ENCODE measurements at places on chromosomes 1 and 21. TPM values are rescaled to one million over a fixed set of nuclear protein-coding genes. Genes with fewer than 3 reads are reported as not detected.

The VANGL2 gene
- 1.2 TPM for total RNA-seq

- no peak overlapping the region for H3K4me3 ChIP-seq
- H3K27ac ChIP-seq: no peak overlapping the region
- H3K36me3 ChIP-seq: no peaks in the 10 kb centered on the region
- H3K4me1 ChIP-seq: no peaks in the 10 kb centered on the region
- peaks cover under 1% of the 10 kb centered on the region for H3K27me3 ChIP-seq
Measured at GRCh38 chr1:47409311-47410067, 6.6 kb upstream of the FOXE3 start.

DNA sequence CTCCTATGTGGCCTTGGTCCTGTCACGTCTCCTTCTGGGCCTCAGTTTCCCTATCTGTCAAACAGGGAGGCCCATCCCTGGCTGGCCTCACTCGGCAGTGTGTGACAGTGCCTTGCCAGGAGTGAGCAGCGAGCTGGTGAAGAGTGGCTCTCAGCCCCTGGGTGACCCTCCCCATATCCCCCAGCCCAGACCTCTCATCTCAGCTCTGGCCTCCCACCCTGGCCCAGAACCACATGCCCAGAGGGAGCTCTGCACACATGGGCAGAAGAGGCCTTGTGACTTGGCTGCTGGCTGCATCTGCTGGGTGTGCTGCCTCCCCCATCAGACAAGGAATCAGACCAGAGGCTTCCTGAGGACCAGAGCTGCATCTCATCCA, 19.5 kb upstream of the PADI1 start:
- no peaks in the 10 kb centered on the region for H3K27me3 ChIP-seq
- no peaks in the 10 kb centered on the region for H3K36me3 ChIP-seq
- no peak for DNase-seq
- H3K4me3 ChIP-seq: no peak overlapping the region
- no peaks in the 10 kb centered on the region for H3K4me1 ChIP-seq

GRCh38 chr1:246588159-246588721, 22.0 kb downstream of the CNST start:
- H3K4me1 ChIP-seq: peaks cover 77% of the 10 kb centered on the region
- peak overlapping the region; percentile 68 for H3K27ac ChIP-seq
- H3K36me3 ChIP-seq: peaks cover 12% of the 10 kb centered on the region

DNA sequence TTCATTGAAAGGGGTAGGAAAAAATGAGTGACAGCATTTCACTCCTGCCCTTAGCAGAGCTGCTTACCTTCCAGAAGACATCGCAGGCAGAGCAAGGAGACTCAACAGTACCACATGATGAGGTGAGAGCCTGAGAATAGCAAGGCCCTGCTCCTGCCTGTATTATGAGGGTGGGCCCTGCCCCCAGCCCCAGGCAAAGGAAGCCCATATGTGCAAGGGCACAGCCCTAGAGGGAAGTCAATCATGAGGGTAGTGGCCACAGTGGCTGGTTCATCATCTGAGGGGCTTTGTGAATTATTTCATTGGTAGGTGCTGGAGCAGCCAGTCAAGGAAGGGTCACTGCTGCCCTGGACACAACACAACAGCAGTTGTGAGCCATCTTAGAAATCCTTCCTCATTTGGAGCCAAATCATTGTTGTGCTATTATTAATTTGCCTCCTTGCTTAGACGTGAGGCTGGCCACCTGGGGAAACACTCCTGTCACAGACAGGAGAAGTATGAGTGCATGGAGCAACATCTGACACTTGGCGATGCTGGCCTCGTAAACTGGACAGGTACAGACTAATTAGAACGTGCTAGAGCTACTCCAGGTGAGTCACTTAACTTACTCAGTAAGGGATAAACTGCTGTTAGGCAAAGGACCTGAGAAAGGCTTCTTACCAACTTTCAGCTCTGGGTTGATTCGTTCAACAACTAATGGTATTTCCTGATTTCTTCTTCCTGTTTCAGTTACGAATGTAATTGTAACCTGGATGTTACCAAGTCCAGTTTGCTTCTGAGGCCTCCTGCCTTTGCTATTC, 22.7 kb upstream of the ACBD6 start:
- H3K27ac ChIP-seq: no peak overlapping the region
- H3K36me3 ChIP-seq: no peaks in the 10 kb centered on the region
- H3K27me3 ChIP-seq: no peaks in the 10 kb centered on the region
- no peaks in the 10 kb centered on the region for H3K4me1 ChIP-seq
- no peak for DNase-seq
- H3K4me3 ChIP-seq: no peak overlapping the region

DNA sequence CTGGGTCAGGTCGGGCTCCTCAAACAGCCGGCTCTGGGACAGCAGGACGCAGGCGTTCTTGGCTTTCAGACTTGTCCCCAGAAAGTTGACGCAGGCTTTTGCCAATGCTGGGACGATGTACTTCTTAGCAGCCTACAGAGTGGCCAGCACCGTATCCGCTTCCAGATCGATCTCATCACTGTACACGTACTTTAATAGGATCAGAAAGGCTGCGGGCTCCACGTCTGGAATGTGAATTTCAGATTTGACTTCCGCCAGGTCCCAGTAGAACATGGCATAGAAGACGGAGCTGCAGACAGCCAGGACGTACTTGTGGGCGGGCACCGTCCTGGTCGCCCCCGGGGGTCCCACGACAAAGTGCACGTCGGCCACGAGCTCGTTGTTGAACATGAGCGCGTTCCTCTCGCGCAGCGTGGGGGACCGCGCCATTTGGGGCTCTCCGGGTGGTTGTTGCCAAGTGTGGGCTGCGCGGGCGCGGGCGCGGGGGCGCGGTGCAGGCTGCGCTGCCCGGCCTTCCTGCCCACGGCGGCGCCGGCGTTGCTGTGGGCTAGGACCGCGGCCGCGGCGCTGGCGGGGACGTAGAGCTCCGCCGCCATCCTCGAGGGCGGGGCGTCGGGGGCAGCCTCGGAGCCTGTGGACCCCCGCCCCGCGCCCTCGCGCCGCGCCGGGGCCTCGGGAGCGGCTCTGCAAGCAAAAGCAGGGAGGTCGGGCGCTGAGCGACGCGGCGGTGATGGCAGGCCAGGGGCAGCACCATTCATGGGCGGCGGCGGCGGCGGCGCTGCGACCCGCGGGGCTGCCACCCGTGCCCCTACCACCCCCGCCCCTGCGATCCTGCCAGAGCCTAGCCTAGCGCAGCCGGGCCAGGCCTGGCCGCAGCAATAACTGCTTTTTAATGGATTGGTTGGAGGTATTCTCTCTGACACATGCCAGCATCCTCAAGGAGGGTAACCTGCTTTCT, 10.6 kb downstream of the CNR2 start:
- no peaks in the 10 kb centered on the region for H3K36me3 ChIP-seq
- H3K4me3 ChIP-seq: peak overlapping the region; percentile 51
- DNase-seq: no peak
- H3K27me3 ChIP-seq: no peaks in the 10 kb centered on the region

GRCh38 chr1:220045356-220046051, 801 bp downstream of the EPRS1 start:
- H3K4me3 ChIP-seq: peak overlapping the region; percentile 92
- H3K36me3 ChIP-seq: peaks cover 11% of the 10 kb centered on the region
- H3K27ac ChIP-seq: peak overlapping the region; percentile 94
- DNase-seq: no peak
- peaks cover 28% of the 10 kb centered on the region for H3K4me1 ChIP-seq

DNA sequence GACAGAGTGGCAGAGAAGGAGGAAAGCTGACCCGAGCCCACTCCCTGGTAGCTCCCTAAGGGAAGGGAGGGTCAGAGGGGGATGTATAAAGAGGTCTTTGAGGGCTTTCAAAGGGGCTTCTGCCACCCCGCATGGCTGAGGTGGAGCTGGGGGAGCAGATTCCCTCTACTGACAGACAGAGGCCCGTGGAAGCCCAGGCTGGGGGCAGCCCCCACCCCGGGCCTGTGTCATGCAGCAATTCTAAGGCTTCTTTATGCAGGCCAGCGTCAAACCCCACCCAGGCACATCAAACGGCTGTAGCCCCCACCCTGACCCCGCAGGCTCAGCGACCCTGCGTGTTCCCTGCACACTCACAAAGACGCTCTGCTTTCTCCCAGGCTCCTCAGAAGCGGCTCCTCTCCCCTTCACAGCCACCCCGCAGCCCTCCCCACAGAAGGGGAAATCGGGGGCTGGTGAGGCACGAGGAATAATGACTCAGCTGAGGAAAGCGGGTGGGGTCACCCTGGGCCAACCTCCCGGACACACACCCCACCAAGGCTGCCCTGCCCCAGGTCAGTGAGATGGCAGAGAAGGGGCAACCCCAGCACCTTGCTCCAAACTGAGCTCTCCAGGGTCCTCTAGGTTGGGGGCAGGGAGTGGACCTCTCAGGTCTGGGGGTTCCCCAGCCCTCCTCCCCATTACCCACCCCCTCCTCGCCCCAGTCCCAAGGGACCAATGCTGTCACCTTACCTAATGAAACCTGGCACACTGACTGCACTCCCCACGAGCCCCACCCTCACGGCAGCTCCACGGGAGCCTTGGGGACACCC, 10.8 kb downstream of the SLC45A3 start:
- H3K27ac ChIP-seq: no peak overlapping the region
- no peak for DNase-seq
- H3K4me1 ChIP-seq: peaks cover 21% of the 10 kb centered on the region

- no peak overlapping the region for H3K27ac ChIP-seq
- no peak for DNase-seq
- no peaks in the 10 kb centered on the region for H3K36me3 ChIP-seq
- H3K27me3 ChIP-seq: no peaks in the 10 kb centered on the region
Measured at GRCh38 chr1:234111458-234112142, 207.1 kb downstream of the SLC35F3 start.

DNA sequence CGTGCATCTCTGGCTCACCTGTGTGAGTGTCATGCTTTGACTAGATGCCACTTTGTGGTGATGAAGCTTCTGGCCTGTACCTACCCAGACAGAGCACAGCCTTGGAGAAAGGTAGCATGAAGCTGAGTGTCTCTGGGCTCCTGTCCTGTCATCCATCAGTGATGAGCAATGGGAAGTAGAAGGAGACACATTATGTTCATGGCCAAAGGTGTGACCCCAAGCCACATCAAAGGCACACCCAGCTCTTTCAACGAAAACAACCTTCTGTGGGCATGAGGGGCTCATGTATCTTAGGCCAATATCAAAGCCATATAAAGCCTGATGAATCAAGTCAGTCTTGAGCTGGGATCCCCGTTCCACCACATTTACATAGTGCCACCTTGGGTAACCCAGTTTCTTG, 1.0 kb upstream of the CLIC6 start:
- no peak overlapping the region for H3K27ac ChIP-seq
- no peak for DNase-seq
- no peaks in the 10 kb centered on the region for H3K36me3 ChIP-seq
- no peak overlapping the region for H3K4me3 ChIP-seq
- peaks cover 24% of the 10 kb centered on the region for H3K27me3 ChIP-seq

- H3K4me1 ChIP-seq: no peaks in the 10 kb centered on the region
- no peak for DNase-seq
- H3K36me3 ChIP-seq: no peaks in the 10 kb centered on the region
- no peak overlapping the region for H3K27ac ChIP-seq
- H3K4me3 ChIP-seq: no peak overlapping the region
Measured at GRCh38 chr1:103953386-103953785, 203.7 kb downstream of the AMY1C start.

DNA sequence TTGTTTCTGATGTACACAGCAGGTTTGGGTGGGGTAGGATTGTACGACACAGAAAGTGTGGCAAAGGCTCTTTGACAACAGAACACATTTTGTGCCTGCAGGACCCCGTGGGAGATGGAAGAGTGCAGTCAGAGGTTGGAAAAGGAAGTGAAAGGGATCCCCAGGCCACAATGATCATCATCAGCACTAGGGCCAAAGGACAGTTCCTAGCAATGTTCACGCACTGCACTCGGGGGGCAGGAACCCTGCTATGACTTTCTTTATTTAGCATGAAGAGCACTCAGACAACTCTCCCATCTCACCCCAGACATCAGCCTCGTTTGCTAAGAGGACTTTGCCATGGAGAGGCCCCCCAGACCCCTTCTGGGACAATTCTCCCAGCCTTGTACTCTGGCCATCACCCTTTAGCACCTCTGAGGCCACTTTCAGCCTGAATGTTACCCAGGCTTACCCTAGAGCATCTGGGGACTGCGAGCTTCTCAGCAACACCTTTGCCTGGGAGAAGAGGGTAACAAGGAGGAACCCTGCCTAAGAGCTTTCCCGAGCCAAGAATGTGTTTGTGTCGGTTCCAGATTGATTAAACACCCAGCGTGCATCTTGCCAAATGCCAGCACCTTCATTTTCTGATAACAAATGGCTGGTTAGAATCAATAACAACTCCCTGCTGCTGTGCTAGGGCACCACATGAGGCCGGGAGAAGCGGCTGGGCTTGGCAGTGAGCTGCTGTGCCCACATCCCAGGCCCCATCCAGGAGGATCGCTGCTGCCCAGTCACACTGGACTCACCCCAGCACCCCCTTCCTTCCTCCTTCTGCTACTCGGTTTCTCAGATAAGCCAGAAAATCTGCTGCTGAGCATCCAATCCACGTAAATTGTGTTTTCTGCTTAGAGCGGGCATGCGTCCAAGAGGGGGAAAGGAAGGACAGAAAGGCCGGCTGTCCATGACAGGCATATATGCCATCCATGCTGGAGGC, 633.1 kb downstream of the AJAP1 start:
- H3K27me3 ChIP-seq: no peaks in the 10 kb centered on the region
- H3K27ac ChIP-seq: no peak overlapping the region
- H3K4me3 ChIP-seq: no peak overlapping the region
- H3K4me1 ChIP-seq: no peaks in the 10 kb centered on the region
- no peak for DNase-seq

DNA sequence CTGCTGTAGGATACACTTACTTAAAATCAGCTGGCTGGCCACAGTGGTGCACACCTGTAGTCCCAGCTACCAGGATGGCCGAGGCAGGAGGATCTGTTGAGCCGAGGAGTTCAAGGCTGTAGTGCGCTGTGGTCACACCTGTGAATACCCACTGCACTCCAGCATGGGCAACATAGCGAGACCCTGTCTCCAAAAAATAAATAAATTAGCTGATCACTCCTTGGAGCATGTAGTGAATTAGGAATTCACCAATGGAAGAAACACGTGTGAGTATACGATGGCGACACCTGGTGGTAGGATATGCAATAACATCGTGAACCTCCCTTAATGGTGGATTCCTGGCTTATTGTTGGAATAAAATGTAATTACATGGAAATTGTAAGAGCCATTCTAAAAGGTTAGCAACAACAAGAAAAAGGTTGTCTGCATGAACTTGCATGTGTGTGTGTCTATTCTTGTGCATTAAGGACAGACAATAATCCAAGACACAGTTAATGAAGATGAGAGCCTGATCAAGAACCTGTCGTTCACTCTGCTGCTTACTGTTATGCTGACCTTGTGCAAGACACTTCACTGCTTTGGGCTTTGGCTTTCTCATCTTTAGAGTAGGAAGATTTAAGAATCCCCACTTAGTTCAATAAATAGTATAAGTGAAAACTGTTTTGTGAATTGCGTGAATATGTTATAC, 38.6 kb upstream of the COX20 start:
- no peak overlapping the region for H3K4me3 ChIP-seq
- peaks cover 5% of the 10 kb centered on the region for H3K4me1 ChIP-seq
- no peak for DNase-seq
- H3K27ac ChIP-seq: no peak overlapping the region

Data from esophagus muscularis mucosa (tissue), 4 donors.